CD4-positive, alpha-beta T cell treated with Interleukin-2 at 100 ng/mL for 4 hours (primary cell): ENCODE measurements at places on chromosomes 7 and 10.

GRCh38 chr10:665579-666091 is 23.8 kb downstream of the DIP2C start:
- no peak for DNase-seq

GRCh38 chr10:33332183-33333065 is 2.0 kb downstream of the NRP1 start:
- no peak for DNase-seq

DNA sequence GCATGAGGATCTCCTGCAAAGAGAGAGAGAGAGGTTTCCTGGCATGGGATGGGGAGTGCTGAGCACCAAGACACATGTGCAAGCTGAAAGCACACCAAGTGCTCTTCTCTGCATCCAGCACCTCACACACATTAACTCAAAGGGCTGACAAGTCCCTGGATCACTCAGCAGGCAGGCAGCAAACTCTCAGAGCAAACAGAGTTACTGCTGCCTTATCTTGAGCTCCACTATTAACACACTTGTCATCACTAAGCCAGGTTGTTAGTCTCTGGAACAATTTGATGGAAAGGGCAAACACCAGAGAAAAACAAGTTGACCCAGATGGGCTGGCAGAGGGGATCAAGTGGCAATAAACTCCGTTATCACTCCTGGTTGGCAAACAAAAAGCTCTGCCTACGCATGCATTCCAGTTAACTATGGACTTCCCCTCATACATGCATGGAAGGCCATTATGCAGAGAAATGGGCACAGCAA is 349.9 kb downstream of the KCNMA1 start:
- DNase-seq = no peak

GRCh38 chr7:87534072-87534471 is 58.6 kb upstream of the ABCB4 start:
- DNase-seq = no peak

DNA sequence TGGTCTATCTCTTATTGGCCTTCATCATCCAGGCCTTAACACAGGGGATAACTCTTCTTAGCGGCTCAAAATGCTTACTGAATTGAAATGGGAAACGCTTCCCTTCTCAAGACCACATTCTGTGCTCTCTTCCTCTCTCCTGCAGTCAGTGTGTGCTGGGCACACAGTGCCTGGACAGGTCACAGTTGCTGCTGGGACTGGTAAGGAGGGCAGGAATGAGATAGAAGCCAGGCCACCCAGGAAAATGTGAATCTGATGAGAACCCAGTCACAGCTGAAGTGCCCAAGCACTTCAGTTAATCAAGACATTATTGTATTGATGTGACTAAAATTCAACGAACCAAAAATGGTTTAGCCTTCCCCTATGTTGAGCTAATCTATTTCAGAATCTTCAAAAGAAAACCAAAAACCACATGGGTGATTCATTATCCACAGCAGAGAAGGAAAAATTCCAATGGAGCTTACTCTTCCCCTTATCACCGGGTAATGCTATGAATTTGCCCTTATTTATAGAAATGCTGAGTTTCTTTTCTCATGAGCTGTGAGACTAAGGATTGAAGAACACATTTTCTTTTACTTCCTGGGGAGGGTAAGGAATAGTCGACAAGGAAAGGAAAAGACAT is 41.2 kb upstream of the PLPP4 start:
- DNase-seq = no peak

- DNase-seq = peak; percentile 54
Observed at GRCh38 chr7:23490357-23491135, 20.3 kb upstream of the IGF2BP3 start.
